NCI-H1048 (cell line): ENCODE measurements at places on chromosomes 11 and 22.

- no peak for DNase-seq
Measured at GRCh38 chr11:105401269-105401809, 208.5 kb upstream of the GRIA4 start.

- DNase-seq, result no peak
Measured at GRCh38 chr22:32695451-32695891, 106.0 kb upstream of the TIMP3 start.

GRCh38 chr11:109015283-109015682 is 350.4 kb downstream of the DDX10 start:
- DNase-seq, result no peak

GRCh38 chr22:17047656-17048055 is 37.1 kb upstream of the IL17RA start:
- DNase-seq, result no peak

GRCh38 chr11:31640611-31641010 is 131.0 kb downstream of the ELP4 start:
- DNase-seq, result no peak

DNA sequence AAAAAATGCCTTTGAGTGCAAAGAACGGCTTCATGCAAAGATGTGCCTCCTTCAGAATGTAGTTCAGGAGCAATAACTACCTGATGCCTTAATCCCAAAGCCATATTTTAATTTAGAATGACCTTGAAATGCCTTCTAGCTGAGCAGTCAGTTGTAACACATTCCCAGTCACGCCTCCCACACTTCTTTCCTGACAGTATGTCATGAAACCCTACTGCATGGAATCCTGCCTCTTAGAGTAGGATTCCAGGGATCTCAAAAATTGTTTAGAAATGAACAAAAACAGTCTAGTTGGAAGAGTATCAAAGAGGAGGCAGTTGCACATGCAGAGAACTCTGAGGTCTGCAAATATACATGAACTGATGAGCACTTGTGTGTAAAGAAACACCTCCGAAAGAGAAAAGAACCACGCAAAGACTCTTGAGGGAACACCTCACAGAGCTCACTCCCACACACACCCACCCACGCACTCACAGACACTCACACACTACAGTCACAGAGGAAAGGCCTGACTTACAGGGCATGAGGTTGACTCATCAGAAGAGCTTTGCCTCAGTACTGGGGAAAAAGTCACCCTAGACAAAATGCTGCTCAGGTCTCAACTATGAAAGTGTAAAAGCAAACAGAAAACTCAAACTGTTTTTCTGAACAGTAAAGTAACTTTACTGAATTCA is 77.4 kb downstream of the GGTLC2 start:
- no peak for DNase-seq

DNA sequence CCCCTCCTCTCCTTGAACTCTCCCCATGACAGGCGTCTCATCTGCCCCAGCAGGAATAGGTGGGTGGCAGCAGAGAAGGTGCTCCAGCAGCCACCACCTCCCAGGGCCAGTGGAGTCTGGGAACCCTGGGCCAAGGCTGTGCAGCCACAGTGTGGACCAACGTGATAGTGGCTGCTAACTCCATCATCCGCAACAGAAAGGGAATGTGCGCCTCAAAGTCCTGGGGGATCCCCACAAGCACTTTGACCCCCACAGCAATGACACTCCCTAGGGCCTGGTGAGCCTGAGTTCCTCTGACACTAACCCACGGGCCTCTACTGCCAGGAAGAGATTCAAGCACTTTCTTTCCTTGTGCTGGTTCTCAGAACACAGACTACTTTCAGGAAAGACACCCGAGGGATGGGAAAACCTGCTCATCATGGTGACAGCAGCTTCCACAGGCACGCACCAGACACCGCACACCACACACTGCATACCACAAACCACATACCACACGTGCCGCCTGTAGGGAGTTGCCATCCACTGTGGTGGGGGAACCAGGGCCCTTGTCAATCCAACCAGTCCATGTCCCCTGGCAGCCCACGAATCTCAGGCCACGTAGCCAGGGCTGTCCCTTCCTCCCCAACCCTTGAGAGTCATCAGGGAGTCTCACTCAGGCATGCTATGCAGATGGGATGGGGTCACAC is 3.4 kb upstream of the SLC25A1 start:
- no peak for DNase-seq
